NCI-H146 (cell line): ENCODE measurements at places on chromosomes 2 and 18.

- DNase-seq, result no peak
These were observed 25.5 kb upstream of the SEC11C start for GRCh38 chr18:59114160-59114559.

DNA sequence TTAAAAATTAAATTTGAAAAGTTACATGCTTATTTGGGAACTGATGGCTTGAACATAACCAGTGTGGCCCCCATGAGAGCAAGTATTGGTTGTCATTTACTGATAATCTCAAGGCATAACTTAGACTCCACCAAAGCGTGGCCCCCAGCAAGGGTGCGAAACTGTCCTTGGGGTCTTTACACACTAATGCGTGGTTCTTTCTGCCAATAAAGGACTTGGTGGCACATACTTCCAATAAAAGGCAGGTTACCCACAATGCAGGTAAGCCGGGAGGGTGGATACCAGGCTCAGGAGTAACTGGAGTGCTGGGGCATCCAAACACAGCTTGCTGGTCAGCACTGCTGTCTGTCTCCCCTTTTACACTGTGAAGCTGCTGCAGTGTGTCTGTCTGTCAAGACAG lies 278.2 kb upstream of the NCKAP5 start:
- no peak for DNase-seq

GRCh38 chr2:120661551-120661950 lies 74.1 kb upstream of the GLI2 start:
- peak; percentile 26 for DNase-seq

- no peak for DNase-seq
These were observed 20.9 kb downstream of the CFLAR start for GRCh38 chr2:201136889-201137321.

GRCh38 chr2:199810422-199811171 lies 40.4 kb downstream of the FTCDNL1 start:
- no peak for DNase-seq

DNA sequence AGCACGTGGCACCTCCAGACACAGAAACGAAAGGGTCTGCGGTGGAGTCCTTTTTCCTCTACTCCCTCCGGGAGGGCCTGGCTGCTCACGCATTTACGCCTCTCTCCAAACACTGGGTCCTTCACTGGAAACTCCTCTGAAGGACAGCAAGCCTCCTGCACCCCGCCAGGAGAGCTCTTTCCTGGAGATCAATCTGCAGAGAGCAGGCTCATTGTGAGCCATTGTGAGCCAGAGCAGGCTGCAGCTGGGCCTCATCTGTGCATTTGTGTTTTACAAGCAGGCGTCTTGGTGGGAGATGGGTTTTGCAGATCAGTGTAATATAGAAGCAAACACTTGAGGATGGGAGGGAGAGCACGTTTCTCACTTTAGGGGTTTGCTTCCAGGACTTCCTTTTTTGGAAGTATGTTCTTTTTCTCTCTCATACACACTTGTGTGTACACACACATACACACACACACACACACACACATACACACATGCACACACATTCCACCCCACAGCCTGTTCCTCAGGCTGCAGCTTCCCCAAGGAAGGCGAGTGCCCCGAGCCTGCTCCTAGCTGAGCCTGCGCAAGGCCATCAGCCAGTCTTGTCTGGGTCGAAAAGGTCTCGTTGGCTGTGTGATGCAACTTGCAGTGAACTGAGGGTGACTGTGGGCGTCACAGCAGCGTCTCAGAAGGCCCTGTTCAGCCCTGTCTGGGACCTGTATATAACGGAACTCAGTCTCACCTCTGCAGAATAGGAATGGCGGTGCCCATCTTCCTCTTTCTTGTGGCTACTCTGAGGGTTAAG lies 163.5 kb downstream of the GLI2 start:
- no peak for DNase-seq

- no peak for DNase-seq
These were observed 3.4 kb downstream of the WDFY1 start for GRCh38 chr2:223941579-223942277.

GRCh38 chr2:155902635-155903034 lies 429.9 kb downstream of the NR4A2 start:
- no peak for DNase-seq

GRCh38 chr2:68834737-68835376 lies 36.3 kb downstream of the BMP10 start:
- DNase-seq, result no peak

DNA sequence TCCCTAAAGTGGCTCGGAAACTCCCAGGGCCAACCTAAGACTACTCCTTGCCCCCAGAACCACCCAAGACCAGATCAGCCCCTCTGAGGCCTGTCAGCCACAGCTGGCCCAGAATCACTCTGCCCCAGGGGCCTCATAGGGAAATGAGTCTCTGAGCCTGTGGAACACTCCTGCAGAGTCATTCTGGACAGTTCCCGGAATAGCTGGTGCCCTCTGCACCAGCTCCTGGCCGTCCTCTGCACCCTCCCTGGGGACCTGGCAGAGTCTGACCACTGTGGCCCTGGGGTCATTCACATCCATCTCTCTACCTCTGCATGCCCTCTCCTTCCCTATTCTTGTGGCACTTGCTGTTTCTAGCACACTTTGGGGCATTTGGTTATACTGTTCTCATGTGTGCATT lies 14.6 kb upstream of the TMEM214 start:
- DNase-seq, result no peak

GRCh38 chr18:75257605-75258004 lies 47.0 kb downstream of the TSHZ1 start:
- DNase-seq, result no peak

DNA sequence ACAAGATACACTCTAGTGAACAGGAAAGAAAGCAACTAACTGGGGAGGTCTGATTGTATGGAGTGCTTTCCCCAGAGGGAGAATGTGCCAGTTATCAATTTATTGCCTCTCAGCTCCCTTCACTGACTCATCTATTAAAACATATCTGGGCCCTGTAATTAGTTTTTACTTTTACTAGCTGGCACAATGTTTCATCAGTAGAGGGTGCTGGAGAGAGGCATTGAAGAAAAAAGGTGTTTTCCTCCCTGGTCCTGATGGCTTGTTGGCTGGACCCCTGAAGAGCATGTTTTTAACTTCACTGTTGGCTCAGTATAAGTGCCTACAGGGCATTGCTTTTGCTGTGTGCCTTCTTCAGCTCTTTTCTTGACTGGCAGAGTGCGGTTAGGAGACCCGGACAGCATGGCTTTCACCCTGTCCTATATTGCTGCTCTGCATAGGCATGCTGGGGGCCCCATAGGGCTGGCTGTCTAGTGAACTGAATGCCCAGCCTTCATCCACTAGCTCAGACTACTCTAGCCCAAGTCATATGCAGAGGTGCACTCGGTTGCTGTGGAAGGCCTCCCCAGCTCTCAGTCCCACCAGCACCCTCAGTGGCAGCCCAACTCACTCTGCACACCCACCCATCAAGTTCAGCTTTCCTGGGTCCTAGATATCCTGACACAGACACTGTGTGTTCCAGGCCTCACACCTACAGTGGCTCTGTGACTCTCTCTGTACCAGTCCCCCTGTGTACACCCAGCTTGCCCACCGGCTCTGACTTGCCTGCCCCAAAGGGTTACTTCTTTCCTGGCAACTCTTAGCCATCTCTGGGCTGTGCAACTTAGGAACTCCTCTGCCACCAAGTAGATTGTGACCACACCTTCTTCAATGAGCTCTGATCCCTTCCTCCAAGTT lies 62.3 kb upstream of the ACYP2 start:
- DNase-seq, result peak; percentile 15

DNA sequence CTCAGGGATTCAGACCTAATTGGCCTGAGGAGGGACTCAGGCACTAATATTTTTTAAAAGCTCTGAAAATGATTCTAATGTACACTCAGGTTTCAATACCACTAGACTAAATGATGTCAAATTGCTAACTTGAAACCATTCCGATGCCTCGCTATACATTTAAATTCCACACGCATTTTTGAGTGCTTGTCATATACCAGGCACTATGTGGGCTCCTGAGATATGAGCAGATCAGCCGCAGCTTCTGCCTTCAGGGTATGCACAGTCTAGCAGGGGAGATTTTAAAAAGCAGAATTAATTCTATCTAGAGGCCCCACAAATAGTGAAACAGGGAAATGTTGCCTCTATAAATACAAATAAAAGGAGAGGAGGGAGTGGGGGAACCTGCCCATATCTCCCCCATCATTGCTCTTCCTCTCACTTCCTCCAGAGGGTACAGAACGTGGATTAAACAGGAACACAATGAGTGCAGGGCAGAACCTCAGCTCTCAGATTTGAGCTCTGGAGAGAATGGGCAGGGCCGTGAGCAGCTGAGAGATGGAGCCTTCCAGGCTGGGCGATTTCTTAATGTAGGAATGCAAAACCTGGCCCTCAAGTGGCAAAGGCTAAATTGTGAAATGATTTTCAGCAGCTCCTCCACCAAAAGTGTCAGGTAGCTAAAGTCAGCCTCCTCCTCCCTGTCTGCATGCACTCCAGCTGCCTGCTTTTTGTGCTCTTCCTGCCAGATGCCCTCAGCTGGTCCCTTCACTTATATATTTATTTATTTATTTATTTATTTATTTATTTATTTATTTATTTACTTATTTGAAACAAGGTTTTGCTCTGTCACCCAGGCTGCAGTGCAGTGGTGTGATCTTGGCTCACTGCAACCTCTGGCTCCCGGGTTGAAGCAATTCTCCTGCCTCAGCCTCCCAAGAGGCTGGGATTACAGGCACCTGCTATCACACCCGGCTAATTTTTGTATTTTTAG lies 24.6 kb upstream of the LBH start:
- DNase-seq, result no peak

GRCh38 chr2:150120326-150120955 lies 367.0 kb downstream of the RND3 start:
- peak; percentile 30 for DNase-seq

- no peak for DNase-seq
These were observed 173.4 kb downstream of the ANAPC1 start for GRCh38 chr2:111710613-111711012.

GRCh38 chr2:73323551-73323950 lies 30.2 kb upstream of the EGR4 start:
- DNase-seq, result no peak

DNA sequence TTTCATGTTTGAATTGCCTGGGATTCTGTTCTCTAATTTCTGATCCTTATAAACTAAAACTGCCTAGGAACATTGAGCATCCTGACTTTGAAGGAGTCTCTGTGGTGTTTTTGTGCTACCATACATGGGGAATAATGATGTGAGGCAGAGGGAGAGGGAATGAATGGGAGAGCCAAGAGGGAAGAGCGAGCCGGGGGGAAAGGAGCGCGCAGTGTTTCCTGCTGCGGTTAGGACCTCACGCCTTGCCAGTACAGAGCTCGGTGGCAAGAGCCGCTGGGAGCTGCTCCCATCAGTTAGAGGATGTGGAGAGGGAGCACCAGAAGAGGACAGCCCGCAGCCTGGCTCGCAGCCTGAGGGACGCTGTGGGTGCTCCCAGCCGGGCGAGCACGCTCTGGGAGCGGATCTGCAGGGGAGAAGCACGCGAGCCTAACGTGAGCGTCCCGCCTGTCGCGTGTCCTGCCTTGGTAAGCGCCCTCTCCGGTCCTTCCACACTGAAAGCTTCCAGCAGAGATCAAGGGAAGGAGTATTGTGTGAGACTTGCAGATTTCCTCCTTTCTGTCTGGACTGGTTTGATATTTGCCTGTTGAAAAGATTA lies 114.7 kb downstream of the FAM210A start:
- peak; percentile 32 for DNase-seq

GRCh38 chr2:58047961-58048360 lies 1.4 kb downstream of the VRK2 start:
- DNase-seq, result no peak

DNA sequence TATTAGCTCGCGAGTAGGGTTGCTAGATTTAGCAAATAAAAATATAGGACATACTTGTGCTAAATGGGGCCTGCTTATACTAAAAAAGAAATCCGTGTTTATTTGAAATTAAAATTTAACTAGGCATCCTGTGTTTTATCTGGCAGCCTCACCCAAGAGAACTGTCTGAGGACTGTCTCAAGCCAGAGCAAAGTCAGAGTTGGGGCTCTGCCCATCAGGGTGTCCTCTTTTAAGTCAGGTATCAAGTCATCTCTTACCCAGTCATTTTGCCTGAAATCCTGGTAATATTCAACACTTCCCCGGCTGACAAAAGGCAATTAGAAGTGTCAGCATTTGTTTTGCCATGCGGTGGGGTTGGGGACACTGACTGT lies 48.3 kb upstream of the ST3GAL5 start:
- no peak for DNase-seq

DNA sequence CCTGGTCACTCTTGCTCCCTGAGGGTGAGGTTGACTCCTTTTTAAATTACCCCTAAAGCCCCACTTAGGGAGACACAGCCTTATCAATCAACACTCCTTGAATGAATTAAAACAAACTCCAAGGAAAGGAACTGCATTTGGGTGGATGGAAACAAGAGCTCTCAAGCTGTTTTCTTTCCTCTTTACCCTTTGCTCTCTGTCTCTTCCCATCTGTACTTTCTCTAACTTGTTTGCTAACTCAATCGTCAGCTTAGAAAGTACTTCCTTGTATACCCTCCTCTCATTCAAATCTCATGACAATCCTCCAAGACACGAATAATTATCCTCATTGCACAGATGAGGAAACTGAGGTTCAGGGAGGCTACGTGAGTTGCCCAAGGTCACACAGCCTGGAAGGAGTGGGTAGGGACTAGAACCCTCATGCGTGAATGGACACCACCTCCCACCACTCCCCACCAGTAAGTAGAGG lies 32.7 kb downstream of the ZFP36L2 start:
- DNase-seq, result no peak

- no peak for DNase-seq
These were observed 100.6 kb downstream of the ANTXR1 start for GRCh38 chr2:69113627-69114026.

GRCh38 chr2:62338111-62338510 lies 142.2 kb downstream of the B3GNT2 start:
- DNase-seq, result no peak
